ENCODE measurements at places on chromosomes 13 and 19.

DNA sequence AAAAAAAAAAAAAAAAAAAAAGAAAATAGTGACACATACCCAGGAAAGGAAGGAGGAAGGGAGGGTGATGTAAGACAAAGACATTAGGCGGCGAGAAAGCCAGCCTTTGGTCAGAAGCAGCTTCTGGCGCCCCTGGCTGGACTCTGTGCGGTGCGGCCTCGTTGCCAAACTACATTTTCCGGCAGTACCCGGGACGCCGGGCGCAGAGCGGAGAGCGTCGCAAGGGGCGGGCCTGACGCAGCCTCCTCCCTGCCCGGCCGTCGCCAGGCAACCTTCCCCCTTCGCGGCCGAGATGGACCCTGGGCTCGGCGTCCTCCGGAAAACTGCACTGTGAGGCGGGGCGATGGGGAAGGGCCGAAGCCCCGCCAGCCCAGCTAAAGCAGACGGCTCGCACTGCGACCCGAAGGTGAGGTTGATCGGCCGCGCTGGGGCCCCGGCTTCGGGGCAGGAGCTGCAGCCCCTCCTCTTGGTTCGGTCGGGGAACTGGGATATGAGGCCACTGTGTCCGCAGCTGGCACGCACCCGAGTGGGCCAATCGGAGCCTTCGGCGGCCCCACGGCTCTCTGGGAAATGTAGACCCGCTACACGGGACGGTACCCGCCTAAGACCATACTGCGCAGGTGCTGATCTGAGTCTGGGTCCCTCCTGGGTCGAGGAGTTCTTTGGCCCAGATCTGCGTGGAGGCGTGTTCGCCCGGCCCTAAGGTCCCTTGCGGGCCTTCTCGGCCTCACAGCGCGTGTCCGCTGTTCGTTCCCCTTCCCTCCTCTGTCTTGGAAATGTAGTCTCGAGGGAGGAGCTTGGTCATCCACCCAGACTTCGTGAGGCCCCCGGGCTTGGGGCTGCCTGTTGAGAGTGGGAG is 2.3 kb upstream of the MZF1 start:
- peaks cover 20% of the 10 kb centered on the region for H3K36me3 ChIP-seq
- H3K27me3 ChIP-seq: no peaks in the 10 kb centered on the region
- DNase-seq: peak; percentile 58
- peak overlapping the region; percentile 87 for H3K4me3 ChIP-seq
- peaks cover 42% of the 10 kb centered on the region for H3K4me1 ChIP-seq

DNA sequence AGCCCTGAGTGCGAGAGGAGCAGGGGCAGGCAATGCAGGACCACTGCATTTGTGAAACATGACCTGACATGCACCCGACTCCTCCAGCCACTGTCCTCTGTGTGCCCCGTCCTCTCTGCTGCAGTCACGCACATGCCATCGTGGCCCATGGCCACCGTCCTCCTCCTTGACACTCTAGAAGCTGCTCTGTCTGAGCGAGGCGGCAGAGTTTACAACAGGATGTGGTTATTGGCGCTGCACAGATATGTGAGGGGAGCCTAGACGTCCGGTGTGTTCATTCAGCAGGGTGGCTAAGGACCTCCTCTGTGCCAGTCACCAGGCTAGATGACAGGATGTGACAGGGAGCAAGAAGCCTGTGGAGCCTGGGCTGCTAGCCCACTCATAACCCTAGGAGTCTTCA is 277.8 kb downstream of the FOXO1 start:
- peak overlapping the region; percentile 95 for H3K27ac ChIP-seq
- H3K27me3 ChIP-seq: no peaks in the 10 kb centered on the region
- peak overlapping the region; percentile 85 for H3K4me3 ChIP-seq
- peaks cover 11% of the 10 kb centered on the region for H3K36me3 ChIP-seq

- peaks cover 91% of the 10 kb centered on the region for H3K4me1 ChIP-seq
- peak overlapping the region; percentile 39 for H3K27ac ChIP-seq
- DNase-seq: no peak
Measured at GRCh38 chr13:73918691-73919090, 215.5 kb downstream of the KLF12 start.

GRCh38 chr13:42275506-42275905 is 3.6 kb downstream of the AKAP11 start:
- H3K27me3 ChIP-seq: no peaks in the 10 kb centered on the region
- no peak for DNase-seq
- no peak overlapping the region for H3K27ac ChIP-seq

- no peak for DNase-seq
- peaks cover 6% of the 10 kb centered on the region for H3K4me1 ChIP-seq
- peaks cover 11% of the 10 kb centered on the region for H3K27me3 ChIP-seq
Measured at GRCh38 chr19:679418-680286, 3.5 kb downstream of the FSTL3 start.

DNA sequence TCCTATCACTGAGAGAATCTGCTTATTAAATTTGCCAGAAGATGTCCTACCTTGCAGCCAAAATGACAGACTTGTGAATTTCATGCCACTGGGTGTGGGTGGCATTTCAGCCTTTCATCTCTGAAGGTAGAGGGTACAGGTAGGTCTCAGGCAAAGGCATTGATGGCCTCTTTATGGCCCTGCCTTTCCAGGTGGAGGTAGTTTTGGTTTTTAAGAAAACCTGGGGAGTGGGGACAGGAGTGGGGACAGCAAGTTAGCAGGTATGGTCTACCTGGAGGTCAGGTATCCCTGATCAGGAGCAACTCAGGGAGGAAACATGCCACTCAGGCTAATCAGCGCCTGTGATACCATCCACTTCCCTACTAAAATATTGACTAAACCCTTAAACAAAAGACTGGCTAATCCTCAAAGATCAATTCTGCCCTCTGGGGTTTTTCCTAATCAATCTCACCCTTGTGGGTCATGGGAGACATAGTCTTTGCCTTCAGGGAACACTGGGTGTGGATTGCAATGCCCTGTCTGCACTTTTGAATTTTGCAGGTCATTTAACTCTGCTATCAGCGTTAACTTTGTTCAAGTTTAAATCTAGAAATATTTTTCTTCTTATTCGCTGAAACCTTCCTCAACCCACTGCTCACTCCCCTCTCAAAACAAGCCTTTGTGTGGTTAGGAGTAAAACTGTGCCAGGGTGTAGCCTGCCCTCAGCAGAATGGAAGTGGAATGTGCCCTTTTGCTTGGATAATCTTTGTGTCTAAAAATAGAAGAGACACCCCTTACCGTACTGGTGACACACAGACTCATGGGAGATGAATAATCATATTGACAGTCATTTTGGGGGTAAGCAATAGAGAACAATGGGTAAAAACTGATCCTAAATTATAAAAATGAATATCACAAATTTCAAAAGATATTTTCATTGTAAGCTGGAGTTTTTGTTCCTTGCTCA is 233.7 kb downstream of the COG6 start:
- no peak overlapping the region for H3K4me3 ChIP-seq
- H3K4me1 ChIP-seq: peaks cover 6% of the 10 kb centered on the region
- DNase-seq: no peak
- H3K27ac ChIP-seq: no peak overlapping the region

GRCh38 chr13:89279374-89279773 is 1608.2 kb downstream of the SLITRK5 start:
- H3K36me3 ChIP-seq: no peaks in the 10 kb centered on the region
- H3K27me3 ChIP-seq: no peaks in the 10 kb centered on the region
- DNase-seq: no peak
- no peaks in the 10 kb centered on the region for H3K4me1 ChIP-seq

- peak overlapping the region; percentile 62 for H3K4me3 ChIP-seq
- peaks cover 2% of the 10 kb centered on the region for H3K36me3 ChIP-seq
- H3K4me1 ChIP-seq: peaks cover 18% of the 10 kb centered on the region
- H3K27me3 ChIP-seq: peaks cover 7% of the 10 kb centered on the region
Measured at GRCh38 chr13:23695711-23696464, 125.7 kb downstream of the TNFRSF19 start.

DNA sequence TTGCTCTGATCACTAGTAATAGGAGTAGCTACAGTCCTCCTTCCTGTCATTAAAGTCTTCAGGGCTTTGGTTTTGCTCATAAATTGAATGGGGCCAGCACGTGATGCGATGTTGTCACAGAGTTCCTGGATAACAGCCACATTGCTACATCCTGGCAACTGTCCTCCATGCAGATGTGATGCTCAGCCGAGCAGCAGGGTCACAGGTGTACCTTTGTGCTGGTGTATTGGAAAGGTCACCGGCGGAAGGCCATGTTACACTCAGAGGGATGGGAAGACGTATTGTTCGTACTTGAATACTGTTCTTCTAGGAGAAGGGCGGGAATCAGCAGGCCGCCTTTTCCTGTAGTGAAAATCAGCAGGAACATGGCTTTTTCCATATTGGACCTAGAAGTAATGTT is 713.8 kb upstream of the GPC6 start:
- no peak overlapping the region for H3K4me3 ChIP-seq
- no peaks in the 10 kb centered on the region for H3K4me1 ChIP-seq
- no peaks in the 10 kb centered on the region for H3K36me3 ChIP-seq

GRCh38 chr19:47190167-47190727 is 40.8 kb downstream of the BBC3 start:
- peak; percentile 38 for DNase-seq
- peaks cover 36% of the 10 kb centered on the region for H3K4me1 ChIP-seq
- no peaks in the 10 kb centered on the region for H3K27me3 ChIP-seq
- H3K36me3 ChIP-seq: peaks cover 9% of the 10 kb centered on the region
- H3K4me3 ChIP-seq: peak overlapping the region; percentile 31

- H3K4me1 ChIP-seq: no peaks in the 10 kb centered on the region
- H3K36me3 ChIP-seq: no peaks in the 10 kb centered on the region
- H3K4me3 ChIP-seq: no peak overlapping the region
- H3K27ac ChIP-seq: no peak overlapping the region
- peaks cover 36% of the 10 kb centered on the region for H3K27me3 ChIP-seq
Measured at GRCh38 chr19:7263521-7263920, 30.7 kb downstream of the INSR start.

- no peaks in the 10 kb centered on the region for H3K4me1 ChIP-seq
- no peak overlapping the region for H3K4me3 ChIP-seq
- no peaks in the 10 kb centered on the region for H3K27me3 ChIP-seq
- no peak for DNase-seq
- no peak overlapping the region for H3K27ac ChIP-seq
Measured at GRCh38 chr13:78382491-78382890, 220.9 kb downstream of the POU4F1 start.

- H3K27me3 ChIP-seq: no peaks in the 10 kb centered on the region
- DNase-seq: no peak
- H3K4me3 ChIP-seq: no peak overlapping the region
- H3K36me3 ChIP-seq: no peaks in the 10 kb centered on the region
Measured at GRCh38 chr13:76533251-76533650, 353.0 kb downstream of the KCTD12 start.

DNA sequence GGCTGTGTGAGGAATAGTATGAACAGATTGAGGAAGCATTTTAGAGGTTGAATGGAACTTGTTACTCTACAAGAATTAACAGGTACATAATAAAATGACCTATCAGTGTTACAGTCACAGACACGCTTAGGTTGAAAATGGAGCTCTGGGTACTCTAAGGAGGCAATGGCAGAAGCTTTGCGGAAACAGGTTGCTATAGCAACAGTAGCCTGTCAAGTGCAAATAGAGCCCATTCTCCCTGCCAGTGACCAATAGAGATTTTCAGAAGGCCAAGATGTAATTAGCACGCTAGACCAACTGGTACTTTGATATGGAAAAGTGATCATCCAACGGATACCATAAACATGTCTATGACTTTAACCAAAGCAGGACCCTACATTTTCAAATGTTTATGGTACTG is 148.5 kb upstream of the FREM2 start:
- H3K4me3 ChIP-seq: no peak overlapping the region
- H3K4me1 ChIP-seq: no peaks in the 10 kb centered on the region
- no peak overlapping the region for H3K27ac ChIP-seq
- H3K27me3 ChIP-seq: no peaks in the 10 kb centered on the region

DNA sequence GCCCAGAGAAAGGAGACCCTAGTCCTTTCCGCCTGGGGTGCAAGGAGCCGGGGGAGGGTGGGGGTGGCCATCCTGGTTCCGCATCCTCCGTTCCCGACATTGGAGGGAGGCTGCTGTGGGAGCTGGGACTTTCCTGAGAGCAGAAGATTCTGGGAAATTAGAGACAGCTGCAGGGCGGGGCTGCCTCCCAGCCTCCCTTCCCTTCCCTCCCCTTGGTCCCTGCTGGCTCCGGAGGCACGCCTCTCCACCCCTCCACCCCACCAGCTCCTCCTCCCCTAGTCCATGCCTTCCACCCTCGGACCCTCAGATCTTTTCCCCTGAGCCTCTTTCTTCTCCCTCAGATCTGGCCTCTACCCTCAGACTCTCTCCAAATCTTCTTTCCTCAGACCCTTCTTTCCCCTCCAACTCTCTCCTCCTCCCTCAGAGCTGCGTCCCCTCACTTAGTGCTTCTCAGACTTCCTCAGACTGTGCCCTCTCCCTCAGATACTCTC is 3.1 kb upstream of the BCL3 start:
- H3K36me3 ChIP-seq: peaks cover 15% of the 10 kb centered on the region
- H3K4me3 ChIP-seq: peak overlapping the region; percentile 85
- peaks cover 40% of the 10 kb centered on the region for H3K4me1 ChIP-seq
- H3K27me3 ChIP-seq: no peaks in the 10 kb centered on the region
- peak overlapping the region; percentile 93 for H3K27ac ChIP-seq
- no peak for DNase-seq

- peak overlapping the region; percentile 96 for H3K27ac ChIP-seq
- peak overlapping the region; percentile 60 for H3K4me3 ChIP-seq
- DNase-seq: no peak
- H3K27me3 ChIP-seq: no peaks in the 10 kb centered on the region
- H3K4me1 ChIP-seq: peaks cover 35% of the 10 kb centered on the region
Measured at GRCh38 chr13:46296115-46296822, 84.5 kb downstream of the LRRC63 start.

DNA sequence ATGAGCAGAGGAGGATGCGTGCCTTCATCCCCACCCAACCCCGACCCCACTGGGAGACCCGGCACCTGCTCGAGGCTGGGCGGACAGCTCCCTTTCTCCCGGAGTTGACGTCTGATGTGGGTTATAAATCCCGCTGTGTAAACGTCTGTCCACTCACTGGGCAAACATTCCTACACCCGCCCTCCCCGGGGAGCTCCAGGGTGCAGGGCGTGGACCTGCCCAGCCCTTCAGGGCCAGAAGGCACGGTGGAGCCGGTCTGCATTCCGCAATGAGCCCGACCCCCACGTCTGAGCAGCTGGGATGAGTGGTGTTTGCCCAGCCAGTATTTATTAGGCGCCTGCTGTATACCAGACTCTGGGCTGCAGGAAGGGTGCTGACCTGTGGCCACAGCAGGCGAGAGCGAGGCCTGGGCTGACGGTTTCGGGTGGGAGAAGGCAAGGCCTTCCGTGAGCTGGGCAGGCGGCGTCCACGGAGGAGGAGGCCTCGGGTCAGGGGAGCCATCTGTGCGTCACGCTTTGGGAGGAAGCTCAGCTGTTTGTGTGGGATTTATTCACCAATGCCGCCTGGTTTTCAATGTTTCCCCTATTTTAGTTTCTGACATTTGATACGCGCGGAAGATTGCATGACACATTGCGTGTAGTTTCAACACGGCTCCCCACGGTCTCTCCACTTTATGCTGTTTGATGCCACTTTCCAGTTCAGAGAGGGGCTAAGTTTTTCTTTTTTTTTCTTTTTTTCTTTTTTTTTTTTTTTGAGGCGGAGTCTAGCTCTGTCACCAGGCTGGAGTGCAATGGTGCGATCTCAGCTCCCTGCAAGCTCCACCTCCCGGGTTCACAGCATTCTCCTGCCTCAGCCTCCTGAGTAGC is 2.0 kb downstream of the MISP start:
- DNase-seq: no peak
- H3K4me3 ChIP-seq: no peak overlapping the region
- no peak overlapping the region for H3K27ac ChIP-seq
- peaks cover 6% of the 10 kb centered on the region for H3K36me3 ChIP-seq

- DNase-seq: no peak
- H3K36me3 ChIP-seq: no peaks in the 10 kb centered on the region
- H3K27ac ChIP-seq: no peak overlapping the region
- H3K4me1 ChIP-seq: no peaks in the 10 kb centered on the region
Measured at GRCh38 chr13:84821261-84821660, 939.0 kb upstream of the SLITRK1 start.
